Neural progenitor cell (in vitro differentiated cells): ENCODE measurements at places on chromosomes 7 and 10. TPM values are rescaled to one million over a fixed set of nuclear protein-coding genes. Genes with fewer than 3 reads are reported as not detected.

DNA sequence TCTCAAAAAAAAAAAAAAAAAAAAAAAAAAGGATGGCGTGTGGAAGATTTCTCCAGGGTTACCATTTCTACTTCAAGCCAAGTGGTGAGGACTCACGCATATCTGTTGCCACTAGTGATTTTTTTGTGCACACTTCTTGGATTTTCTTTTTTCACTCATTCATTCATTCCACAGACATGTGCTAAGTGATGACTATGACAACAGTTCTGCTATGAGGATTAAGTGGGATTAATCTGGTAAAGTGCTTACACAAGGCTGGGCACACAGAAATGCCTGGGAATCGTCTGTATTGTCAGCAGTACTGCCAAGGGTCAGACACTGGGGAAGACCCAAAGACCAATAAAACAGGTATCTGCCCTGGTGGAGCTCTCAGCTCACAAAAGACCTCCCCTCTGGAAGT lies 6.3 kb upstream of the OPN1SW start:
- H3K27ac ChIP-seq: no peak overlapping the region
- no peaks in the 10 kb centered on the region for H3K27me3 ChIP-seq
- no peak overlapping the region for H3K4me3 ChIP-seq

DNA sequence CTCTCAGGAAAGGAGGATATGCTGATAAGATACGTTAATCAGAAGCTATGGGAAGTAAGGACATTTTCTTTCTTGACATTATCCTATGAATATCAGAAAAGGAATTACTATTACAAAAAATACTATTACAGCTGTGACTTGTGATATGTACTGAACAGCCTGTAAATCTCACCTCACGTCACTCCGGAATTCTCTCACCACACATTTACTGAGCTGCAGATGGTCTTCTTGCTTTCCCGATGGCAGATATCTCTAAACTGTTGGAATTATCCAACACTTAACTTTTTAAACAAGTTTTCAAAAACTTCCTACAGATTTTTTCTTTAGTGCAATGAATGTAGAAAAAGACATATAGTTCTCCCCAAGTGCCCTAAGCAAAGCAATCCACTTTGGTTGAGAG lies 313.4 kb downstream of the GPR37 start:
- no peak for DNase-seq
- H3K27ac ChIP-seq: no peak overlapping the region
- no peaks in the 10 kb centered on the region for H3K36me3 ChIP-seq
- H3K27me3 ChIP-seq: no peaks in the 10 kb centered on the region

DNA sequence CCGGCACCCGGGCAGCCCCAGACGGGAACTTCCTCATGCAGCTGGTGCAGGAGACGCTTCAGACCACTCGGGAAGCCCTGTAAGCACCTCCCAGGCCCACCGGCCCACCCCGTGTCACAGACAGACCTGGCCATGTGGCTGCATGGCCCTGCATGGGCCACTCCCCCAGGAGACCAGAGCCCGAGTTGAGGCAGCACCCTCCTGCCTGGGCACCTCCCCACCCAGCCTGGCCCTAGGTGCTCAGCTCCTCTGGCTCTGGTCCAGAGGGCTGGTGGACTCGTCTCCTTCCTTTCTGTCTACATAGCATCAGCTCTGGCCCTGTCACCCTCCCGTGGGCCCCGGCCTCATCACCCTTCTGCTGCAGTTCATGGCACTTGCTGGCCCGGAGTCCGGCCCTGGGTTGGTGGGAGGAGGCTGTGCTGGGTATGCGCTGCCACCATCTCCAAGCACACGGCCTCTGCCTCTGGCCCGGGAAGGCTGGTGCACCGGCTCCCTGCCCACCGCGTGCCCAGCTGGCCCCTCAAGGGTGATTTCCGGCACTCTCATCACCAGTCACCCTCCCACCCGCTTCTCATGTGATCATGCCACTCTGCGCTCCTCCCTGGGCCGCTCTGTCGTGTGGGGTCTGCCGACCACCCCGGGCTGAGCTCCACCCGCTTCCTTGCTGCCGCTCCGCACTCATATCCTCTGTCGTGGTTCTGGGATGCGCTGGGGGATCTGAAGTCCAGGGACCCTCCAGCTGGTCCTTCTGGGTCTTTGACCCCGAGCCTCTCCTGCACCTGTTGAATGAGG lies 53.1 kb upstream of the DPYSL4 start:
- H3K36me3 ChIP-seq: no peaks in the 10 kb centered on the region
- no peak for DNase-seq
- no peaks in the 10 kb centered on the region for H3K27me3 ChIP-seq
- no peak overlapping the region for H3K27ac ChIP-seq

DNA sequence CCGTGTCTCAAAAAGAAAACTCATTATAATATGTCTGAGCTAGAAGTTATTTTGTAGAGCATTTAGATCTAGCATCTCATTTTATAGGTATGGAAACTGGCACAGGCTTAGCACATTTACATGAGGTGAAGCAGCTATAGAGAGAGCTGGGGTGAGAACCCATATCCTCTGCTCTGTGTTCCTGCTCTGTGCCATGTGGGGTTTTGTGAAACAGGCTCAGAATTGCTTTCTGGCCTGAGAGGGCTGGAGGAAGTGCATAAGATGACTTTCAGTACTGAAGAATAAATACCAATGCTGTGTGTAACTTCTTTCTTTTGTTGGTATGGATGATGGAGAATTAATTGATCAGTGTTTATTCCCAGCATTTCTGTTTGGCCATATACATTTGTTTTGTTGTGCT lies 159.1 kb downstream of the LRRC4 start:
- H3K36me3 ChIP-seq: no peaks in the 10 kb centered on the region
- H3K27me3 ChIP-seq: no peaks in the 10 kb centered on the region
- no peak overlapping the region for H3K4me3 ChIP-seq
- H3K4me1 ChIP-seq: peaks cover 17% of the 10 kb centered on the region

- H3K27ac ChIP-seq: no peak overlapping the region
- no peak for DNase-seq
- H3K36me3 ChIP-seq: no peaks in the 10 kb centered on the region
- H3K4me3 ChIP-seq: no peak overlapping the region
- H3K27me3 ChIP-seq: no peaks in the 10 kb centered on the region
Measured at GRCh38 chr10:71512761-71513539, 116.2 kb downstream of the CDH23 start.

DNA sequence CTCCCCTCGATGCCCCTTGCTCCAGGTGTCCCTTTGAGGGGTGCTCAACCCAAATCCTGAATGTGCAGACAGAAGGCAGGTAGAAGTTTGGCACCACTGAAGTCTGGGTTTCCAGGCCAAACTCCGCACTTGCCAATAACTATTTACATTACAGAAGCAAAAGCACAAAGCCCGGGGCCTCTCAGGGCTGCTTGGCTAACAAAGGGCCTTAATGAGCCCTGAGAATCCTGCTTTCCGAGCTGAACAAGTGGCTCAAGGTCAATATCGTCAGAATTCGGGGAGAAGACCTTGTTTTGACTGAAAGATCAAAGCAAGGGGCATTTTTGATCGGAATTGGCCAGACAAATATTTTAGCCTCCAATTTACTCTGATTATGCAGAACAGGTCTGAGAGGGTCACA lies 189.9 kb downstream of the HERPUD2 start:
- no peaks in the 10 kb centered on the region for H3K27me3 ChIP-seq
- H3K4me1 ChIP-seq: peaks cover 10% of the 10 kb centered on the region
- H3K4me3 ChIP-seq: no peak overlapping the region
- DNase-seq: peak; percentile 26
- no peak overlapping the region for H3K27ac ChIP-seq

The FXYD4 gene
- total RNA-seq: not detected in 2 replicates
